Muscle of leg (tissue), 16 donors: ENCODE measurements at places on chromosomes 1 and 21. TPM values are rescaled to one million over a fixed set of nuclear protein-coding genes. Genes with fewer than 3 reads are reported as not detected.

- no peak for DNase-seq
These were observed 45.8 kb downstream of the TRAF5 start for GRCh38 chr1:211372463-211372862.

- no peak for DNase-seq
These were observed 5.4 kb upstream of the SLC45A1 start for GRCh38 chr1:8312235-8313218.

DNA sequence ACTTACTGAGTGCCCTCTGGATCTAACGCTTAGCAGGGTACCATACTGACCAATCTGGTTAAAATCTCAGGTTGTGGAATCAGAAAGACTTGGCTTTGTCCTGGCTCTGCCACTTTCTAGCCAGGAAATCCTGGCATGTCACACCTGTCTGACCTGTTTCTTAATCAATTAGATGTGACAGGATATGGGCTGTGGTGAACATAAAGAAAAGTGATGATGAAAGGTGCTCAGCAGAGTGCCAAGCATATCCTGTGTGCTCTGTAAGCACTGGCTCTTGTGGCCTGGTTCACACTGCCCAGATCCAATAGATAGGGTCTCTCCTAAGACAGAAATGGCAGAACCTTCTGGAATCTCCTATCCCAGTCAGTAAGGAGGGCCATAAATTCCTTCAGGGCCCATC, 53.9 kb downstream of the PHC2 start:
- no peak for DNase-seq

NR1I3 gene
- polyA plus RNA-seq: 1.4 TPM
